ENCODE measurements at places on chromosomes 1 and 21.

DNA sequence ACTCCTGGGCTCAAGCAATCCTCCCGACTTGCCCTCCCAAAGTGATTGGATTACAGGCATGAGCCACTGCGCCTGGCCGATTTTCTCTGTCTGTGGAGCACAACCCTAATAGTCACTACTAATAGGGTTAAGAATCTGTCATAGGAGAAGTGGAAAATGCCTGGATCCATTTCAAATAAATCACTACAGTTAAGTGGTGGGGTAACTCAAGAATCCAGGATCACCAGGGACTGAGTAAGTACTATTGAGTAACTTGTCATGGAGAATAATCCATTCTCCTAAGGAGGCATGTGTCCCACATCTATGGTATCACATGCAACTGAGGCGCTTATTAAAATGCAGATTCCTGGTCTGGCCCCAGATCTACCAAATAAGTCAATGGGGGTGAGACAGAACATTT, 53.2 kb downstream of the OPTC start:
- DNase-seq = no peak

DNA sequence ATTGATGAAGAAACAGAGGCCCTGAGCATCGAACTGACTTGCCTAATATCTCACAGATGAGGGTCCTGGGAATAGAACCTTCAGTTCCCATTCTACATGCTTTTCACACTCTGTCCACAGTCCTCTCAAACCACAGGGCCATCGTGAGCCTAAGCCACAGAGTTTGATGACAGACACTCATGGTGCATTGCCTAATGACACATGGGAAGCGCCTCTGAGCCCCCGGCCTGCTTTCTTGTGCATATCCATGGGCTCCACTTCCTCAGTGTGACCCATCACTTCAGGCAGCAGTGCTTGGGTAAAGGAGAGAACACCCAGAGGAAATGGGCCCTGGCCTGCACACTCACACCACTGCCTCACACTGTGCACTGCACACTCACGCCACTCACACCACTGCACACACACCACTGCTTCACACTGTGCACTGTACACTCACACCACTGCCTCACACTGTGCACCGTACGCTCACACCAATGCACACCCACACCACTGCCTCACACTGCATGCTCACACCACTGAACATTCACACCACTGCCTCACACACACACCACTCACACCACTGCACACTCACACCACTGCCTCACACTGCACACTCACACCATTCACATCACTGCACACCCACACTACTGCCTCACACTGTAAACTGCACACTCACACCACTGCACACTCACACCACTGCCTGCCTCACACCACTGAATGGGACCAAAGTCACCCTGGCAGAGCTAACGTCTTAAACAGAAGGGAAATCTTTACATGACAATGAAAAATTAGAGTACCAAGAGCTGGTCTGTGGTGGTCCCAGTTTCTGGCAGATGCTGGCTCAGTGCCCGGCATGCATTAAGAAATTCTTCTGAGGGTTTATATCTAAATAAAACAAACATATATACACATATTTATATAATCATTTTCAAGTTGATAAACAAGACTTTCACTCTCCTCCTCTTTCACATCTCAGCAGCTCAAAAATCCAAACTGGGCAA, 53.0 kb downstream of the KANK4 start:
- DNase-seq = no peak

DNA sequence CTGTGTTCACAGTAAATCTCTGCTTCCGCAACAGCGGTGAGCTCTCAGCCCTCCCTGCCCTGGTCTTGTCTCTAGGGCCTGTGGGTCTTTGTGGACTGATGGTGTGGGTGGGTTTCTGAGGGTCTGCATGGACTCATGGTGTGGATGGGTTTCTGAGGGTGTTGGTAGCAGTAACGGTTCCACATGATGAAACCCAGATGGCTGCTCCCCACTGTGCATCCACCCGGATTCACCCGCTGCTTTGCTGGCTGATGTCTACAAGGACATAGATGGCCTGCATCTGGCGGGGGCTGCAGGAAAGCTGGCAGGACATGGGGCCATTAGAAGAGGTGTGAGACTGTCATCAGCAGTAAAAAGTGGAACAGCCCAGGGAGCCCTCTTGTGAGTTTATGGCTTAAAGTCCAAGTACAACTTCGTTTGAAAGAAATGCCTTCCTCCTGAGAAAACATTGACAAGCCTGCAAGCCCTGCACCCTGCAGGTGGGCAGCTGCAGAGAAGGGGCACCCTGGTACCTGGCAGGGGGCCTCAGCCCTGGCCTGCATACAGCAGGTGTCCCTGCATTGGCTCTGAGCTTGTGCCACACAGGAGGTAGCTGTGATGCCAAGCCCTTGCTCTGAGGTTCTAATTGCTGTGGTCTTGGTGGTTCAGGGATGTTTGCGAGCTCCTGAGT, 156.9 kb upstream of the COL6A1 start:
- DNase-seq = no peak

- no peak for DNase-seq
Observed at GRCh38 chr1:177801790-177802189, 168.1 kb downstream of the SEC16B start.

- DNase-seq = no peak
Observed at GRCh38 chr1:3733883-3734589, 18.2 kb upstream of the CCDC27 start.

DNA sequence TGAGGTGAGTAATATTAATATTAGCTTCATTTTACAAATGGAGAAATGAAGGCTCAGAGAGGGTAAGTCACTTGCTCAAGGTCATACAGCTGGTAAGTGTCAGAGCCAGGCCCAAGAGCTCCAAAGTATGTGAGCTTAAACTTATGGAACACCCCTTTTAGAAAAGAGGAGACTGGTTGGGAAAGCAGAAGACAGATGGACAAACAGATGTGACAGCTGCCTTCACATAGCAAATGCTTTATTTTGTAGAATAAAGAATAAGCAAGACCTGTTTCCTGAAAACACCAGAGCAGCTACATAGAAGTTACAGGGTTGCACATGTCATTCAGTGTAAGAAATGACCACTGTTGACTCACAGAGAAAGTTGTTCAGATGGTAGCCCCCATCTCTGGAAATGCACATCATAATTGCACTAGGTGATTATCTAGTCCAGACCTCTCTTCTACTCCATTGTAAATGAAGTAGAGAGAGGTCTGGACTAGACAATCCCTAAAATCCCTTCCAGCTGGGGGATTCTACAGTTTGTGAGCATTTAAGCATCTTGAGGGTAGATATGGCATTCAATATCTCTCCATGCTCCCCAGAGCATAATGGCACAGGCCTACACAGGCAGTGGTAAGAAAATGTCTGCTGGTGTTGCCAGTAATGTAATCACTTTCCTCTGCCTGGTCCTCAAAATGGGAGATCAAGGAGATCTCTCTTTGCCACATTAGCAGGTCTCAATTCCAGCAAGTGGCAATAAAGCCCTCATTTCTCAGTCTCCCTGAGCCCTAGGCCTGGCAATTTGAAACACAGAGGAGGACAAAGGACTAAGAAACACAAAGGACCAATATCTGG, 188.2 kb upstream of the FGGY start:
- no peak for DNase-seq

DNA sequence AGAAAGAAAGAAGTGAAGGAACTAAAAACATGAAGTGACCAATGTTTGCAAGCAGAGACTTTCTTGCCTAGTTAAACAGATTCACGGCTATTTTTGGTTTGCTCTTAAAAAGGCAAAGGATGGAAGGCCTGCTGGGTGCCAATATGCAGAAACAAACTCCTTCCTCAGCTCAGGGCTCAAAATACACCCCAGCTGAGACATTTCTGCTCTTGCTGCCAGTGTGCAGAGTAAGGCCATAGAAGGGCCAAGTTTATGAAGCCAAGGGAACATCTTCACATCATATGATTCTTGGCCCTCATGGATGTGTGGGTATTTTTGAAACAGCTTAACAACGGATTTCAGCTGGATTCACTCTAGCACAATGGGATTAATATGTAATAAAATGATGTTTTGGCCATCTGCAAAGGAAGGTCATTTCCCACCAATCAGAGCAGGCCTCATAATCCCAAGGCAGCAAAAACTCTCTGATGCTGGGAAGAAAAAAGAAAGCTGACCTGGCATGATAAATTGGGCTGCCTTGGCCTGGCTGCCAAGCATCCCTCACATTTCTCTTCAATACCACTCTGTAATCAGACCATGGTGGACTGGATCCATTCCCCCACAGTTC, 70.7 kb downstream of the CAPZB start:
- DNase-seq = no peak

DNA sequence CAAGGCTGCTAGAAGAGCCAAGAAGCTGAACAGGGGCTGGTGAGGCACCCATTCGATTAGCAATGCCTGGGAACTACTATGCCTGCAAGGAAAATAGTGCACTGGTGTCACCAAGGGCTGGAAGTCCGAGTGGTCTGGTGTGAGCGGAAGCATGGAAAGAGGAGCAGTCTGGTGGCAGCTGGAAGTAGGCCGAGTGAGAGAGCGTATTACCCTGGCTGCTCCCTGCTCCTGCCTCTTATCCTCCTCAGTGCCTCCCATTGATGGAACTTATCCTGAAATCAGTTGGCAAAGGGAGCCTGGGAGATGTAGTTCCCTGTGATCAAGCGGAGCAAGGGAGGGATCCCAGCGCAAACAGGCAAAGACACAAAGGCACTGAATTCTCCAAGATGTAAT, 9.6 kb downstream of the SMAP2 start:
- DNase-seq = peak; percentile 67

DNA sequence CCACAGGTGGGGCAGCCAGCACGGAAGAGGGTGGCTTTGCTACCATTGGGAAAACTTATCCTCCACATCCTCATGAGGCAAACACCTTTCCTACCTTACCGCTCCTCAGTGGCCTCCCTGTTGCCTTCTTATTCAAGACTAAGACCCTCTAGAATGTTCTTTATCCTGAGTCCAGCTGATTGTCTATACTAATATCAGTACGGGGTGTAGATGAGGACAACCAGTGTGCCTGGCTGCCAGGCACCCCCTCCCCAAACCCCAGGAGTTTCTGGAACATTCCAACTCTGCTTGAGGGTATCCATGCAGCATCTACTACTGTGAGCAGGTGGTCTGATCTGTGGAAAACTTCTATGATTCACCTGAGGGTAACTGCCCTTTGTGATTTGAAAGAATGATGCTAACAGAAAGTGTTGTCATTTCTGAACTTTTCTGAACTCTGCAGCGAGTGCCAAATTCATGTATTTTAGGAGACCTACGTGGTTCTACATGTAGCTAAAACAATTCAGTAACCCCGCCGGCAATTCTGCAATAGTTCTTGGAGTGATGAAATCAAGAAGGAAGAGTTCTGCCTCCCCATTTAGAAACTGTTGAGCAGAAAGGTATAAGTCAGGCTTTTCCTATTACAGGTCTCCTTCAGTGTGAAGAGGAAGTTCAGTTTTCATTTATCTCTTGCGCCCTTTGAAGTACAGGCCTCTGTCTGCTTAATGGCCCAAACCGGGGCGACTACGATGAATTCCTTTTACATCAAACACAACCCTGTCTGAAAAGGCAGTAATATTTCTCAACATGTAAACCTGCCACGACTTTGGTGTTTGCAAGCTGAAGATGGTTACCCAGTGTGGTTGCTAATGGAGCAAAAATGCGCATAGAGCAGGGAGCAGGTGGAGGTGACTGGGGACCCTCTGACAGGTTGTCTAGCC, 80.4 kb downstream of the RUNX1 start:
- no peak for DNase-seq

- DNase-seq = no peak
Observed at GRCh38 chr1:90381598-90381997, 335.5 kb downstream of the BARHL2 start.

DNA sequence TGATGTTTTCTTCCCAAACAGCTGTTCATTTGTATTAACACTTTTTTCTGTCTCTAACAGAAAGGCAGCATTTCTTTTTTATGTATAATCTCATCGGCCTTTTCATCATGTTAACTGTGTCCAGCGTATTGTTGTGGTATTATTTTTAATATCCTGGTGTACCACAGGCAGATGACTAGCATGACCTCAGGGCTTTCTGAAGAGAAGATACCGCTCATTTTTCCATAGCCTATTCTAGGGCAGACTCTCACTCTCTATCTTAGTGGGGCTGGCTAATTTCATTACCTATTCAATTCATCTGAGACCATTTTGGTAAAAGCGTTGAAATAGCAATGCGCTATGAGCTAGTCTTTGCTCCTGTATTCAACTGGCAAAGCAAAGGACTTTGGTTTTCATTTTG, 209.9 kb downstream of the SDCCAG8 start:
- no peak for DNase-seq

- DNase-seq = no peak
Observed at GRCh38 chr1:204915861-204916495, 45.3 kb downstream of the NFASC start.

DNA sequence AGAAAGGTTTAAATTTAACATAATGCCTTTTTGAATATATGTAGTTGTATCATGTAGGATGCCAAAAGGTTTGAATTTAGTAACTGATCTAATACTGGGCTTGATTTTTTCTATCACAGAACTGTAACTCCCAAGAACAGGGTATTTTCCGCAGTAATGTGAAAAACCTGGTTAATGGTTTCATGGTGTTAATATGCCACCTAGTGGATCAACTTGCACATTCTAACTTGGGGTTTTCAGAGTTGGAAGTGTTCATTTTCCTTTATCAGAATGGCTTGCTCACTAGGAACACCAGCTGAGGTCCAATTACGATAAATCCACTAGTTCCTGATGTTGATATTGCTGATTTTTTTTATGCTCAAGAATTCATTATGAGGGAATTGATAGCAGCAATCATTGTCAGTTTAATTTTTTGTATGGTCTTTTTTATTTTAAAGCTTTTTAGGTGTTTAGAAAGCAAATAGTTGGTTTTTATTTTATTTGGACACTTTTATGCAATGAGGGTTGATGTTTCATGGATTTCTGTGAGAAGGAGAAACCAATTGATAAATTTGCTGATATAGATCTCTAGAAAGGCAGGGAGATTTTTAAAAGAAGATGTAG, 157.2 kb downstream of the PLA2G4A start:
- peak; percentile 73 for DNase-seq

DNA sequence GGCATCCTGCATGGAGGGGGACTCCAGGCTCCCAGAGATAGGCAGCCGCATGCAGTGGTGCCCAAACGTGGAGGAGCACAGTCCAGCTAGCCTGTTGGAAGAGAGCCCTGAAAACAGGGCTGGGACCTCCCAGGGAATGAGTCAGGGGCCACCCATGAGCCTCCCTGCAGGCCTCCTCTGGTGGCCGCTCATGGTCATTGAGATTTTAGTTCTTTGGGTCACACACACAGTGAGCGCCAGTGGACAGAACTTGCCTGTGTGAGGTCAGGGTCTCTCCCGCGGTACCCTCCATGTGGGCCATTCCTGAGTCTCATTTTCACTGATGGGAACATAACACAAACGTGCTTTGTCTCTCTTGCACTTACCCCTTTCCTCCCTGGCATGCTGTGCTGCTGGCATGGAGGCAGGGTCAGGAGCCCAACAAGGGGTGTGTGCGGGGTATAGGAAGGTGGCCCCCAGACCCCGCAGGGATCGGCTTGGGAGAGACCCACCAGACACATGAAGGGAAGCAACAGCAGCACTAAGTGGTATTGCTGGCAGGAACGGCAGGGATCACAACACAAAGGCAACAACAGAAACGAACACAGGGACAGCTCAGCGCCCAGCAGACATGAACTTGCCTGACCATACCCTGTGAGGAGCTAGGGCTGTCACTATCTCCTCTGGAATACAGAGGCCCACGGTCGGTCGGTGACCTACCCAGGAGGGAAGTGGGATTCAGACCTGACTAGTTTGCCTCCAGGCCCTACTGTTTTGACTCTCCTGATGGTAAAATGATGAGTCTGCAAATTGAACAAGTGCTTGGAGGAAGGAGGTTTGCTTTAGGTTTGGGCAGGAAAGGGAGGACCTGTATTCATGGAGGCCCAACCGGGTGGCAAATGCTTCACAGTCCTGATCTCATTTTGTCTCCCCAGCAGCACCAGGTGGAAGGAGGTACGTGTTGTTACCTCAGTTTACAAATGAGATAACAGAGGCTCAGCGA, 31.8 kb downstream of the ABCG1 start:
- DNase-seq = no peak

- no peak for DNase-seq
Observed at GRCh38 chr1:92376345-92376744, 77.5 kb downstream of the RPAP2 start.
